ENCODE measurements at places on chromosomes 11 and 22. TPM values are rescaled to one million over a fixed set of nuclear protein-coding genes. Genes with fewer than 3 reads are reported as not detected.

The ALG12 gene
- 13.3 TPM for total RNA-seq

The HEPHL1 gene
- total RNA-seq = not detected

The REXO2 gene
- 76.1 TPM for total RNA-seq

The MRPL21 gene
- total RNA-seq = 94.9 TPM

The LINC01488 gene
- total RNA-seq = not detected

The C11orf21 gene
- total RNA-seq = 1.3 TPM

The ELFN2 gene
- 5.1 TPM for total RNA-seq

The YPEL1 gene
- 12.9 TPM for total RNA-seq

The SAA2 gene
- not detected for total RNA-seq

The SDHAF2 gene
- total RNA-seq = 64.5 TPM

The CNGA4 gene
- total RNA-seq = 0.39 TPM

DNA sequence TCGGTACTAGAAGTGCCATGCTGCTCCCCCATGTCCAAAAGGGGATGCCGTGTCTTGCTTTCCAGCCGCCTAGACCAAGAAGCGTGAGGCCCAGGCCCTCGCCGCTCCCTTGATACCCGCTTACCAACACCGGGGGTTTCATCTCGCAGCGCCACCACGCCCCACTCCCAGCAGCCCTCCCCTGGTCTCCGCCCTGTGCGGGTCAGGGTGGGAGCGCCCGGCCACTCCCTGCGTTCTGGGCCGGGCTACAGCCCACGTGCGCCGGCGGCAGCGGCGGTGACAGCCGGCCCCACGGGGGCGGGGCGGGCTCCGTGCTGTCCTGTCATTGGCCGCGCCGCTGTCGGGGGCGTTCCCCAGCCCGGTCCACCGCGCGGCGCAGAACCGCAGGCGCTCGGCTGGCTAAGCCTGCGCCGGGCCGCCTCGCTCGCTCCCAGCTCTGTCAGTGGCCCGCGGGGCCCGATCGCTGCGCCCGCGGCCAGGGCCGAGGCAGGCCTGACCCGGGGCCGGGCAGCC is at the start of gene MICAL2:
Gene MICAL2, plus strand, starts transcription at position 390 of the 513 bp plus-strand sequence. CDS start 51,566 bp downstream, outside the sequence.
- H3K4me3 ChIP-seq = peak within 1 kb of the TSS; percentile 54
- peaks cover 17% of the 10 kb centered on the region for H3K4me1 ChIP-seq
- peaks cover 22% of the 10 kb centered on the region for H3K27me3 ChIP-seq
- H3K27ac ChIP-seq = no peak within 1 kb of the TSS

- H3K36me3 ChIP-seq = no peaks in the 10 kb centered on the region
- no peak overlapping the region for H3K4me3 ChIP-seq
- no peak overlapping the region for H3K27ac ChIP-seq
- peaks cover 13% of the 10 kb centered on the region for H3K4me1 ChIP-seq
- no peaks in the 10 kb centered on the region for H3K27me3 ChIP-seq
- DNase-seq = no peak
Measured at GRCh38 chr22:26127126-26127525, 42.1 kb upstream of the SEZ6L start.

DNA sequence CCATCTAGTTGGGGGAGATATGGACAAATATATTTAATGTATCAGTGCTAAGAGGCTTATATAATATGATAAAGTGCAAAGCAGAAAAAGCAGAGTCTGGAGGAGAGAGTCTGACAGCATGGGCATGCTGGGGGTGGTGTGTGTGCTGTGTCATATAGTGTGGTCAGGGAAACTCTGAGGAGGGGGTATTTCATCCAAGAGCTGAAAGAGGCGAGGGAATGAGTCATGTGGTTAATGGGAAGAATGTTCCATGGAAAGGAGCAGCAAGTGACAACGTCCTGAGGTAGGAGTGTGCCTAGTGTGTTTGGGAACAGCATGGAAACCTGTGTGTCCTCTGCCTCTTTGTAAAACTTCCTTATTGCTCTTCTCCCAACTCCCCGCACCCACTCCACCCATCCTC is 38.0 kb downstream of the EIF3F start:
- peaks cover 7% of the 10 kb centered on the region for H3K4me1 ChIP-seq
- H3K27ac ChIP-seq = no peak overlapping the region
- no peak for DNase-seq
- H3K36me3 ChIP-seq = no peaks in the 10 kb centered on the region

DNA sequence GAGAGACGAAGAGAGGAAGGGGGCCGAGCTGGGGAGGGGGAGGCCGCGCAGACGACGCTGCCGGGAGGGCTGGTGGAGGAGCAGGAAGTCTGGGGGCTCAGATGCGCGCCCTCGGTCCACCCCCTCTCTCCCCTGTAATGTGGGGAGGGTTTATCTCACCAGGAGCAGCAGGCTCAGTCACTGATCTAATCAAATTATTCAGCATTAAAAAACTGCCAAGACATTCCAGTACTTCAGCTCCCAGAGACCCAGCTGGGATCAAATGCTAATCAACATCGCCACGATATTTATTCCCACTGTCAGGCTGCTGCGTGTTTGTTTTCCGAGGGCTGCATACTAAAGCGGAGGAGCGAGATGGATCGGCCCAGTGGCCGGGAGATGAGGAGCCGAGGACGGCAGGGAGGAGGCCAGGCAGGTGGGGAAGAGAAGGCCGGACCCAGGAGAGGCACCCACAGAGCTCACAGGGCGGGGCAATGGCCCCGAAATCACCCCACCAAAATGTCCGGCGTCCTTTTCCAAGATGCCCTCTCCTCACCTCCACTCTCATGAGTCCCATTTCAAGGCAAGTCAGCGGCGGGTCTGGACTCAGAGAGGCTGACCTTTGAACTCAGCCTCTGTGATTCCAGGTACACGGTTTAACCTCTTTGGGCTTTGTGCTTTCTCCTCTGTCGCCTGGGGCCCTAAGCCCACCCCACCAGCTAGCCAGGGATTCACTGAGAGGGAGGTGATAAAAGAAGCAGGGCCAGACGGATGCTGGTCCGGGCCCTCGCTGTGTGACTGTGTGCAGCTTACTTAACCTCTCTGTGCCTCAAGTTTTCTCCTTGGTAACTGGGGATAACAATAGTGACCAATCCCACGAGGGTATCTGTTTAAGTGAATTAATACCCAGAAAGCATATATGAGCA is 502.1 kb downstream of the MN1 start:
- H3K4me3 ChIP-seq = no peak overlapping the region
- H3K27ac ChIP-seq = peak overlapping the region; percentile 29

GRCh38 chr11:104043678-104044239 is 7.3 kb downstream of the DDI1 start:
- H3K27ac ChIP-seq = no peak overlapping the region
- H3K27me3 ChIP-seq = no peaks in the 10 kb centered on the region
- H3K4me1 ChIP-seq = no peaks in the 10 kb centered on the region

GRCh38 chr22:38730411-38730871 is 24.7 kb downstream of the GTPBP1 start:
- H3K27me3 ChIP-seq = no peaks in the 10 kb centered on the region
- H3K27ac ChIP-seq = no peak overlapping the region
- DNase-seq = no peak
- no peak overlapping the region for H3K4me3 ChIP-seq
- peaks cover 35% of the 10 kb centered on the region for H3K4me1 ChIP-seq
- H3K36me3 ChIP-seq = peaks cover 98% of the 10 kb centered on the region

GRCh38 chr11:93515441-93516025 is 27.7 kb downstream of the SMCO4 start:
- no peak for DNase-seq
- H3K4me3 ChIP-seq = no peak overlapping the region
- H3K27me3 ChIP-seq = no peaks in the 10 kb centered on the region
- H3K36me3 ChIP-seq = no peaks in the 10 kb centered on the region
- peaks cover 9% of the 10 kb centered on the region for H3K4me1 ChIP-seq

- H3K27me3 ChIP-seq = no peaks in the 10 kb centered on the region
- no peak for DNase-seq
- no peaks in the 10 kb centered on the region for H3K36me3 ChIP-seq
- H3K4me1 ChIP-seq = no peaks in the 10 kb centered on the region
- H3K4me3 ChIP-seq = no peak overlapping the region
Measured at GRCh38 chr11:12295943-12296342, 81.4 kb upstream of the PARVA start.

GRCh38 chr11:127506647-127507046 is 506.1 kb upstream of the KIRREL3 start:
- no peaks in the 10 kb centered on the region for H3K4me1 ChIP-seq
- H3K27me3 ChIP-seq = no peaks in the 10 kb centered on the region
- H3K36me3 ChIP-seq = no peaks in the 10 kb centered on the region
- no peak overlapping the region for H3K4me3 ChIP-seq

DNA sequence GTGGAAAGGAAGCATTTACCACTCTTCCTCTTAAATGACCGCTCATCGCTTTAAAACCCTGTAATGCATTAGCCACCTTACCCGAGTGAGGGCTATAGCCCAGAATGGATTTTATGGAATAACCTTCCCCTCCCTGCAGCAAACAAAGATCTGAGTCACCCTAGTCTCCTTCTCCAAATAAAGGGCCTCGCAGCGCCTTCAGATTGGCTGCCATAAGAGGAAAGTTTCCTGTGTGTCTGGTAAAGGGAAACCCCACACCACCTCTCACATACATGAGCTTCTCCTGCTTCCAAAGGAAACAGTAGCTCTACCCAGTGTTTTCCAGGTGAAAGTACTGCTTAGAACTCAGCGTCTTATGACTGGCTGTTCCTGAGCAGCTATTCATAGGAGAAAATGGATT is 47.8 kb downstream of the PPP2R1B start:
- no peak for DNase-seq
- peaks cover 43% of the 10 kb centered on the region for H3K36me3 ChIP-seq
- no peaks in the 10 kb centered on the region for H3K27me3 ChIP-seq

DNA sequence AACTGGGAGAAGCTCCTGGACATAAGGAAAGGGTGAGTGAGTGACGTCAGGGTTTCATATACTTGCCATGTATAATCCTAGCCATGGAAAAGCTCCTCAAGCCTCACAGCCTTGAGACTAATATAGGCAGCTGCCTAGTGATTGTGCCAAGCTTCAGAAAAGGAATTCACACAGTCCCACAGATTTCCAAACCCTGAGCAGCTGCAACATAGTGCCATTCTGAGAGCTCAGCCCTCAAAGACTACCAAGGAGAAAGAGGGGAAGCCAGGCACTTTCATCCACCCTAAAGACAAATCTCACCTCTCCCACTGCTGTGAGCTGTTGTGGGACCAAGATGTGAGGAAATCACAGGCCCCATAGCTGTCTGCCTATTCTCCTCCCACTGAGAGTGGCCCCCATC is 707.9 kb upstream of the ANO5 start:
- no peak overlapping the region for H3K27ac ChIP-seq
- no peaks in the 10 kb centered on the region for H3K4me1 ChIP-seq
- H3K4me3 ChIP-seq = no peak overlapping the region
- no peaks in the 10 kb centered on the region for H3K36me3 ChIP-seq
- DNase-seq = no peak
- H3K27me3 ChIP-seq = no peaks in the 10 kb centered on the region

- DNase-seq = no peak
- H3K27ac ChIP-seq = no peak overlapping the region
- H3K4me3 ChIP-seq = no peak overlapping the region
- no peaks in the 10 kb centered on the region for H3K27me3 ChIP-seq
- no peaks in the 10 kb centered on the region for H3K4me1 ChIP-seq
Measured at GRCh38 chr11:68821670-68822069, 20.0 kb downstream of the CPT1A start.

DNA sequence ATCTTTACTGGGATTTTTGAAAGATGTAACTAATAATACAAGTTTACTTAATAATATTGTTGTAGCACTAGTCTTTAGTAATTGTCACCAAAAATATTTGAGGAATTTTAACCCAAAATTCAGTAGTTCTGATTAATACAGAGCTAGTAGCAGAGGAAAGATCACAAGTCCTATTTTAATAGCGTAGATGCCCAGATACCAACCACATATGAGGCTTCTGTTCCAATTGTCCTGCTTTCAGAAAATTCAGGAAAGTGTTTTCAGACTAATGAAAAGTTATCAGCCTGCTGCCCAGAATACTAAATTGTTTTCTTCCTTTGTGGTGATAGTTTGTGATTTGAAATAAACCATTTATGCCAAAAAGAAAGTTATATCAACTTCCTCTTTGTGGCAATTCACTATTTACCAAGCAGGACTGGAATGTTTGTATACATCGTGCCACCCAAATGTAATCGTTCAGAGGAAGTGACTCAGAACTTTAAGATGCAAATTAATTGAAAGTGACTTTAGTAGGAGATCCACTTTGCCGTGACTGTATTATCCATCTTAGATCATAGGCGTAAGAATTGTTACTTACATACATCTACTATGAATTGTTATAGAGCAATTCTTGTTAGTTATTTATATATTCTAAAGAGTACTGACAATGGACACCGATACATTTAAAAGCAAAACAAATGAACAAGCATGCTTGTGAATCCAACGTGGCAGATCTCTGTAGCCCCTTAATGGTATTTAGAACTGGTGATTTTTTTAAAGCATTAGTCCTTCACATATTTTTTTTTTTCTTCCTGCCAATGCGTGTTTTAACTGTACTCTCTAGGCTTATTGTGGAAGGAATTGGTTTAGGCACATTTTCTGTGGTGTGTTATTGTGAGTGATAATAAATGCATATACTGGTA is 231.0 kb downstream of the DDX10 start:
- no peaks in the 10 kb centered on the region for H3K4me1 ChIP-seq
- no peak overlapping the region for H3K4me3 ChIP-seq
- no peak overlapping the region for H3K27ac ChIP-seq
- no peaks in the 10 kb centered on the region for H3K36me3 ChIP-seq

GRCh38 chr11:31805037-31805628 is 6.0 kb downstream of the PAX6 start:
- no peak overlapping the region for H3K4me3 ChIP-seq
- DNase-seq = peak; percentile 73
- H3K4me1 ChIP-seq = peaks cover 37% of the 10 kb centered on the region

GRCh38 chr11:117591316-117592039 is 205.5 kb downstream of the DSCAML1 start:
- H3K27me3 ChIP-seq = no peaks in the 10 kb centered on the region
- no peak for DNase-seq
- peaks cover 47% of the 10 kb centered on the region for H3K4me1 ChIP-seq
- H3K36me3 ChIP-seq = no peaks in the 10 kb centered on the region
- no peak overlapping the region for H3K4me3 ChIP-seq

DNA sequence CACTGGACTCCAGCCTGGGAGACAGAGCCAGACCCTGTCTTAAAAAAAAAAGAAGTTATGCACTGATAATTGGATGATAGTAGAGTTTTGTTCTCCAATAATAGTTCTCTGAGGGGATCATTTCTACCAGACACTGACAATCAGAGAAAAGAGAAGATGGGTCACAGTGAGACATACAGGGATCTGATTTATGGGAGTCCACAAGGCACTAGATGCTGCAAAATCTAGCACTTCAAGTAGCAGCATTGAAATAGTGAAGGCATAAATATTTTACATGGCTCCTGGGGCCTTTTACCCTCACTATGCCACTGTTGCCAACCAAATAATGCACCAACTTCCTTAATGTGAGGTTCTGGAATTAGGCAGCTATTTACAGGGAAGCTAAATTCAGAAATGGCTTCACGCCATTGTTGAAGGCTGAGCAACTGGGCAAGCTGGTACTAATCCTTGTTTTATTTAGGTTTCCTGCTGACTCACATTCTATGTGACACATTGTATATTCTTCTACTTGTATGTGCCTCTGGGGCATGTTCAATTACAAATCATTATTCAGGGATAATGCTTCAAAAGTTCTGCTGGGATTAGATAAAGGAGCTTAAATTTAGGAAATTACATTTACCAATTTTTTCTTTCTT is 38.2 kb upstream of the ABTB2 start:
- H3K27me3 ChIP-seq = no peaks in the 10 kb centered on the region
- no peak overlapping the region for H3K27ac ChIP-seq
- H3K4me1 ChIP-seq = no peaks in the 10 kb centered on the region
- H3K36me3 ChIP-seq = no peaks in the 10 kb centered on the region

- H3K27me3 ChIP-seq = no peaks in the 10 kb centered on the region
- no peak overlapping the region for H3K27ac ChIP-seq
- H3K4me3 ChIP-seq = no peak overlapping the region
- no peaks in the 10 kb centered on the region for H3K36me3 ChIP-seq
Measured at GRCh38 chr11:72257570-72257969, 13.6 kb upstream of the PHOX2A start.

GRCh38 chr11:62069986-62070919 is 53.6 kb upstream of the INCENP start:
- no peak overlapping the region for H3K27ac ChIP-seq
- H3K27me3 ChIP-seq = no peaks in the 10 kb centered on the region
